ENCODE measurements at places on chromosomes 11 and 22. TPM values are rescaled to one million over a fixed set of nuclear protein-coding genes. Genes with fewer than 3 reads are reported as not detected.

F2 gene
- total RNA-seq = not detected

TH gene
- under 0.01 TPM for total RNA-seq

MCHR1 gene
- 0.65 TPM for total RNA-seq

WNT7B gene
- total RNA-seq = not detected

SPTBN2 gene
- 54.9 TPM for total RNA-seq

SCO2 gene
- total RNA-seq = 2.9 TPM

OR6Q1 gene
- not detected for total RNA-seq

OR1S1 gene
- total RNA-seq = not detected

USP2 gene
- not detected for total RNA-seq

FAM227A gene
- 2.3 TPM for total RNA-seq

OR52E4 gene
- total RNA-seq = not detected

HEPACAM gene
- 0.19 TPM for total RNA-seq

SYT8 gene
- total RNA-seq = not detected

MAPK8IP2 gene
- total RNA-seq = 0.33 TPM

TCN1 gene
- total RNA-seq = 0.10 TPM

HOATZ gene
- not detected for total RNA-seq

Measured in vein endothelial cell (primary cell).